Stimulated activated CD4-positive, alpha-beta T cell treated with anti-CD3 and anti-CD28 coated beads, Interleukin-1b, Interleukin-23, amount 100 ng/mL, for 24 hours (primary cell): ENCODE measurements at places on chromosomes 6 and 20.

- no peak for DNase-seq
These were observed 149.7 kb downstream of the PRL start for GRCh38 chr6:22146931-22147701.

- DNase-seq: no peak
These were observed 691 bp downstream of the SYNDIG1 start for GRCh38 chr20:24469894-24470745.

DNA sequence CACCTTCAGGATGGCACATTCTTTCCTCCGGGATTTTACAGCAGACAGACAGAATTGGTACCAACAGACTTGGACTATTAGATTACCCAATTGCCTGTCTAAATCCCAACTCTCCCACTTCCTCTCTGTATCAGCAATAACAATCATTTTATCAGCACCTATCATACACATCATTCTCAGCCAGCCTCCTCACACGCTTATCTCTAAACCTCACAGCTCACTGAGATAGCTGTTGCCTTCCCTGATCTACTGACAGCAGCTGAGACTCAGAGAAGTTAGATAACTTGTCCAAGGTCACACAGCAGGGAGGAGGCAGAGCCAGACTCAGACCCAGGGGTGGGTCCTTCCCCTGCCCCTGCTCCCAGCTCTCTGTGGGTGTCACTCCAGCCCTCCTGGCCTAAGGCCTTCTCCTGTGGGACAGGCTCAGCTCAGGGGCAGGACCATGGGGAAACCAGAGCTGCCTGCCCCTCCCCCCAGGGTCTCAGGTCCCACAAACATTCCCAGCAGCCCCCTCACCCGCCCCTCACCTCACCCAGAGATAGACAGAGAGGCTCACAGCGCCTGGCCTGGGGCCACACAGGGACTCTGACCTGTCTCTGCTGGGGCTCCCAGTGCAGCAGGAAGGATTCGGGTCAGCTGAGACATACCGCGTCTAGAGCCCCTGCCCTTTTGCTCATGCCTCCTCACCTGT lies 92.8 kb downstream of the GRM4 start:
- no peak for DNase-seq

DNA sequence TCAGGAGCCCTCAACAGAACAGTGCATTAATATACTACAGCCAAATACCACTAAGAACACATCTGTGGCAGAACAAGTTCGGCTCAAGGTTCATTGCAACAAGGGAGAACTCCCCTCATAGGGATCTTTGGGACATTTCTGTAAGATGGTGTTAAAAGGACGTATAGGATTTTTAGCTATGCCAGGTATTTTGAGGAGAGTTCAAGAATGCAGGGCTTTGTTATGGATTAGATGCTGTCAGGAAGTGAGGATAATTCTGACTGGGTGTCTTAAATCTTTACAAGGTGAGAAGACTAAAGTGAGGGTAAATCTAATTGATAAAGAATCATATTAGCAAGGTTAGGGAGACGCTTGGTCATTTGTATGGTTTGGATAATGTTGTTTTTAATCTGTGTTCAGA lies 83.7 kb upstream of the AHI1 start:
- no peak for DNase-seq

DNA sequence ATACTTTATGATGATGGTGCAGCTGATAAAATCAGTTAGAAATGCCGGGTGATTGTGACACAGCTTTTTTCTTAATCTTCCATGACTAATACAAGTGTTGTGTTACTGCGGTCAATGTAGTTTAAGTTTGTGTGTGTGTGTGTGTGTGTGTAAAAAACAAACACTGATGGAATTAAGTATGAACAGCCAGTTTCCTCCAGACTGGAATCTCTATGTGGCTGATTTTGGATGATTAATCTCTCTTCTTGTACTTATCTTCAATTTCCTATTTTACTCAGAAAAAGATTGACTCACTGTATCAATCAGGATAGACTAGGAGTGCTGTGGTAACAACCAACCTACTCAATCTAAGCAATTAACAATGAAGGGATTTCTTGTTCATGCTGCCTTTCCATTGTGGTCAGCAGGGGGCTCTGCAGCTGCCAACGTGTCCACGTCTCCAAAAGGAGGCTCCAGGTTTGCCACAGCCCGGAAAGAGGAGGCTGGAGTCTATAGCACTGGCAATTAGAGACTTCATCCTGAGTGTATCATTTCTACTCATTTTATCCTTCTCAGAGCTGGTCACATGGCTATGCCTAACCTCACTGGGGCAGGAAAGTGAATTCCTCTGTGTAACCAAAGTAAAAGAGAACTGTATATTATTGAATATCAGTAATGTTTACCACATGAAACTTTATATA lies 107.7 kb downstream of the CD109 start:
- no peak for DNase-seq

DNA sequence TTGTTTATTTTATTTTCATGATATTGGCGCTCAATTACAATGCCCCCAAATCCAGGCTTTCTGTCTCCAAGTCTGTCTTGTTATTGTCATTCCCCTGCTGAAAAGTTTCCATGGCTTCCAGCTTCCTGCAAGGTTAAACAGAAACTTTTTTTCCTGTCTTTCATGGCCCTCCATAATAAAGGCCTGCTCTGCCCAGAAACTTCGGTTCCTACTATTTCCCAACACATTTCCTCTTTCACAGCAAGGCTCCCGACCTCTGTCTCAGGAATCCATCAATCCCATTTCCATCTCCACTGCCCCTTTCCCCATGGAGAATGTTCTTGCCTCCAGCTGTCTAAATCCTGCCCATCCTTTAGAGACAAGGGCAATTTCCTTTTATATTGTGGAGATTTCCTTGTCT lies 365.2 kb upstream of the JARID2 start:
- no peak for DNase-seq

DNA sequence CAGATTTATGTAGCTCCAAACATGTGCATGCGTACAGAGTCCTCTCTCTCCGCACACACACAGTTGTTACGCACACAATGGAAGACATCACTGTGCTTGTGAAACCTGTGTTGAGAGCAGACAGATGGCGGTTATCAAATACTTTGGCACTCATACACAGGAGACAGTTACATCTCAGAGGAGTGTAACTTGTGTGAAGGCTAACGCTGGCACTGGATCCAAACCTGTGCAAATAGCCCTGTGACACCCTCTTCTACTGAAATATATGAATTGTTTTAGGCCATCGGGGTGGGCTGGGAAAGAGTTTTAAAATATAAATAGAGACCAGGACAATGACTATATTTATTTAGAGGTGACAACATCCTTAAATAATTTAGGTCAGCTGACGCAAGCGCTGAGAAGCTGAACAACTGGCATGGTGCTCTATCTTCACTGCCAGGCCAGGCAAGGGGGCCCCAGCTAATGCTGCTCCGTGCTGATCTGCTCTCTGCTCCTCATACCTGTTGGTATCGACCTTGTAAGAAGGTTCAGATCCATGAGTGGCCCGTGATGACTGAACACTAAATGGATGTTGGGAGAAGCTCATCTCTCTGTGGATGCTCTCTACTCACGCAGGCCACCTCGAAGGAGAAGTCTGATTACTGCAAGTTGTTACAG lies 69.4 kb downstream of the FOXC1 start:
- DNase-seq: no peak

DNA sequence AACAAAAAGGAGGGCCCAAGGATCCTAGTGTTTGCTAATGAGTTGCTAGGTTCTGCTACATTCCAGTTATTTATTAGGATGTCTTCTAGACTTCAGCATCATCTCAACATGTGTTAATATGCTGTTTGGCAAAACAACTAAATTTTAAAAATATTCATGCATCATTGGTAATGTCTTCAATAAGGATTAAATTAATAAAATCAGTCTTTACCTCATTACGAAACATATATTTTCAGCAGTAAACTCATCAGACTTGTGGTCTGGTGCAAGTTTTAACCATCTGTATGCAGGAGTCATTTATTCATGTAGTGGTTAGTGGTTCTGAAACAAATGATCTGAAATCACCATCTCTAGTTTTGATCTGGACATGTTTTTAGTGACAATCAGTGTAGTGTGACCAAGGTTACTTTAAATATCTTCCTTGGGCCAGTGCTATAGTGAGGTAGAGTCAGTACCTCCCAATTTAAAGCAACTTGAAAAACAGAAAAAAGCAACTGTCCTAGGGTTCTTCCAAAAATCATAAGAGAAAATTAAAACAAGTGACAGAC lies 85.0 kb upstream of the KCNK16 start:
- DNase-seq: no peak

- DNase-seq: no peak
These were observed 39.0 kb downstream of the CAP2 start for GRCh38 chr6:17432356-17432755.

GRCh38 chr6:43368259-43369160 lies 937 bp downstream of the ZNF318 start:
- DNase-seq: peak; percentile 7

- DNase-seq: no peak
These were observed 40.3 kb downstream of the AKAP7 start for GRCh38 chr6:131175564-131175963.

DNA sequence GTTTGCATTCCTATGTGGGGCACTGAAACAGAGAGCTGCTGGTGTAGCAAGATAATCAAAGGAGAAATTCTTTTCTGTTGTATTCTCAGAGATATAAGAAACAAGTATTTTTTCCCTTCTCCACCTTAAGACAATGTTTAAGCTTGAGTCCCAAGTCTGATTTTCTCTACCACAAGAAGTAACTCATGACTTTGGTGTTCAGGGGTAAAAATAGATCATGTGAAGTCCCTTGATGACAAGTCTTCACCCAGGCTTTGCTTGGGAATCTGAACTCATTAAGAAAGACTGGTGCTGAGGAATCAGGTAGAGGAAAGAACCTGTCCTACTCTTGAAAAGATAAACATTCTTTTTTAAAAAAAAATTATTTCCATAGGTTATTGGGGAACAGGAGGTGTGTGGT lies 205.6 kb downstream of the ALDH8A1 start:
- DNase-seq: no peak

DNA sequence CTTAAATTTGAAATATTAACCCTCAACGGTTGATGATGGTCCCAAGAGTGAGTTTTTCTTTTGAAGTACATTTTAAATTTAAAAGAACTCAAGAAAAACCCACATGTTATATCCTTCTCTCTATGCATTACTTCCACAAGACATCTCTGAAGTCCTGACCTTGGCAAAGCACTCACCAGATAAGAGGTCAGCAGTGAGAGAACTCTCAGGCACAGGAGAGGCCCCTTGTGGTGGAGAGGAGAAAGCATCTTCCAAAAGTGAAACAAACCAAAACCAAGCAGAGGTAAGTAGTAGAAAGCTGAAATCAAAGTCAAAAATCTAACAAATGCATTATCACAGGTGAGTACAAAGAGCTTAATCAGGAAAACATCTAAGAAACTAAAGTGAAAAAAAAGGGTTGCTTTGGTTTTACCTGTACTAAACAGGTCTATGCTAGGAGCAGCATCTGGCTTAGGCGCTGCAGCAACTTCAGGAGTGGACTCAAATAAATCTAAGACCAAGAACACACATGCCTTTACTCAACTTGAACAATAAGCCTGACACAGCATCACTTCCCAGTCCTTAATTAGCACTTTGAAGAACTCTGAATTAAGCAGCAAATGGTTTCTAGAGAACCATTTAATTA lies 80.5 kb downstream of the PRSS35 start:
- no peak for DNase-seq

- DNase-seq: no peak
These were observed 36.9 kb upstream of the TRAF3IP2 start for GRCh38 chr6:111642463-111643158.

GRCh38 chr20:46752728-46753127 lies 43.3 kb downstream of the SLC2A10 start:
- peak; percentile 24 for DNase-seq

GRCh38 chr20:51013577-51014330 lies 9.2 kb downstream of the KCNG1 start:
- no peak for DNase-seq

DNA sequence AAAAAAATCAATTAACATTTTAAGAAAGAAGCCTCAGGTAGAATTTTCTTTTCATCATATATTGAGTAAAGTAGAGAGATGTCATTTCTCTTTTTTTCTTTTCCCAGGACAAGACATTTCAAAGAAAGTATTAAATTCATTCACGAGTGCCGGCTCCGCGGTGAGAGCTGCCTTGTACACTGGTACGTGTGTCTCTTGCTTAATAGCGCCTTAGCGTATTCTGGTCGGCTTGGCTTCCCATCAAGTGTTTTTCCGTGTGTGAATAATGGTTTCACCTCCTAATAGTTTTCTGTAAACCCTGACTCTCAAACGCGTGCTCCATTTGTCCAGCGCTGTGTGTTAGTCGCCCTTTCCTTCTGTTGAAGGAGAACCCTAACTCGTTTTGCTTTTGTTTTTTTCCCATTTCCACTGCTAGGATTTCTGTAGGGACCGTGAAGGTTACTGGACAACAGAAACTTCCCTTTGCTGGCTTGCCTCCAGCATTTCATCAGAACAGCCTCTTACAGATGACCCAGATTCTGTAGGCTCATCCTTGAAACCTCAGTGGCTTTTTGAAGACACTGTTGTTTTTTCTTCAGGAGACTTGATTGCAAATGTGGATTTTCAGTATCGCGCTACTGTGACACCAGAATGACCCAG lies 45.7 kb upstream of the IRF4 start:
- DNase-seq: no peak

- DNase-seq: no peak
These were observed 2.5 kb downstream of the NPBWR2 start for GRCh38 chr20:64104667-64105451.

DNA sequence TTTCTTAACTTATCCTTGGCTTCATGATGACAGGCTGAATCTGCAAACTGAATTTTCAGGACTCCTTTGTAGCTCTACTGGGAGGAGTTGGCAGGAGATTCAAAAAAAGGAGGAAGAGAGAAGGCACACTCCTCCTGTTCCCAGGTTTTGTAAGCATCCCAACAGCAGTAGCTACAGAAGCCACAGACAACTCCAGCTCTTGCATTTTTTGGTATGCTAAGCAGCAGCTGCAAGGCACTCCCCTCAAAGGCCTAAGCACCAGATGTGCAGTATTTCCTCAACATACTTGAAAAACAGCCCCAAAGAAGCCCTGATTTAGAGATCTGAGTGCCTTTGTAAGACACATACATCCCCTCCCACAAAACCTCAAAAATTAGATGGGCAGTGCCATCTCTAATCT lies 328.6 kb upstream of the SYNCRIP start:
- no peak for DNase-seq

DNA sequence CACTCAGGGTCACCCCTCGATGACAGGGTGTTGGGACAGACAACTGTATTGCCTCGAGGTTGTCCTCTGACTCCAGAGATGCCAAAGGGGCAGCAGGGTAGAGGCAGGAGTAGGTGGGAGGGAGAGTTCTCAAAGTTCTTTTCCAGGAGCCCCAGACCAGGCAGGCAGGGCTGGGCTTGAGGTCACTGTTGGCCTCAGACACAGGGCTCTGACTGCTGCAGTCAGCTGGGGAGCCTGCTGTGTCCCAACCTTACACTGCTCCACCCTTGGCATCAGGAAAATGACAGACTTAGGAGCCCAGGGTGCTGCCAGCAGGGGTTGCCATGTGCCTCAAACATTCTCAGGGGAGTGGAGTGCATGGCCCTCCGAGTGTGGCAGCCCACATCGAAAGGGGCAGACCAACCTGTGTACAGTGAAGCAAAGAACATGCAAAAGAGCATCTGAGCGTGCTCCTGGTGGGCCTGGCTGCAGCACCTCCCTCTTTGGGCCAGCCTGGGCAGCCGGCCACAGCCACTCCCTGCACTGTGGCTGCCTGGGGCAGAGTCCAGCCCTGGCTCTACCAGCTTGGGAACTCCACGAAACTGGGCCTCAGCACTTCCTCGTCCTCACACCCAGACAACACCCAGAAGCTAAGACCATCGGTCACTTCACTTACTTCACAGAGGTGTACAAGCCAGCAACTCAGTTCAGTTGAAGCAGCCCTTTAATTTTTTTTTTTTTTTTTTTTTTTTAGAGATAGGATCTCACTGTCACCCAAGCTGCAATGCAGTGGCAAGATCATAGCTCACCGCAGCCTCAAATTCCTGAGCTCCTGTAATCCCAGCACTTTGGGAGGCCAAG lies 24.0 kb downstream of the C6orf132 start:
- DNase-seq: no peak

GRCh38 chr6:92122746-92123145 lies 1296.6 kb downstream of the EPHA7 start:
- DNase-seq: no peak
